Activated gamma-delta T cell treated with anti-CD3 and anti-CD28 coated beads, Interleukin-2, amount 50 U/mL, for 16 hours (primary cell): ENCODE measurements at places on chromosomes 1 and 21.

- DNase-seq, result no peak
Observed at GRCh38 chr1:58439946-58440345, 106.6 kb downstream of the OMA1 start.

DNA sequence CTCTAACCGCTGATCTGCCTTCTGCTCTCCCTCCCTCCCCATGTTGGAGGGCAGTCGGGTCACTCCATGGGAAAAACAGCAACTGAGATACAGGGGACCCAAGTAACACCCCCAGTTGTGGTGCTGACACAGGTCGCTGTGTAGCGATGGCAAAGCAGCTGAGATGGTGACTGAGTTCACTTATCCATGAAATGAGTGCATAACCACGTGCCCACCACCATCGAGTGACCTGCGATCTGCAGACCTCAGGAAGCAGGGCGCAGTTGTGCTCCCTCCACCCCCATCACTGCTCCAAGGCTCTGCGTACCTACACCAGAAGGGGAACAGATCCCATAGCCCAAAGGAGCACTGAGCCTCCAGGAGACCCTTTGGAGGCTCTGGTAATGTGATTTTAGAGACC, 31.1 kb downstream of the KCNN3 start:
- DNase-seq, result no peak

GRCh38 chr1:116710420-116711262, 43.1 kb upstream of the IGSF3 start:
- no peak for DNase-seq

DNA sequence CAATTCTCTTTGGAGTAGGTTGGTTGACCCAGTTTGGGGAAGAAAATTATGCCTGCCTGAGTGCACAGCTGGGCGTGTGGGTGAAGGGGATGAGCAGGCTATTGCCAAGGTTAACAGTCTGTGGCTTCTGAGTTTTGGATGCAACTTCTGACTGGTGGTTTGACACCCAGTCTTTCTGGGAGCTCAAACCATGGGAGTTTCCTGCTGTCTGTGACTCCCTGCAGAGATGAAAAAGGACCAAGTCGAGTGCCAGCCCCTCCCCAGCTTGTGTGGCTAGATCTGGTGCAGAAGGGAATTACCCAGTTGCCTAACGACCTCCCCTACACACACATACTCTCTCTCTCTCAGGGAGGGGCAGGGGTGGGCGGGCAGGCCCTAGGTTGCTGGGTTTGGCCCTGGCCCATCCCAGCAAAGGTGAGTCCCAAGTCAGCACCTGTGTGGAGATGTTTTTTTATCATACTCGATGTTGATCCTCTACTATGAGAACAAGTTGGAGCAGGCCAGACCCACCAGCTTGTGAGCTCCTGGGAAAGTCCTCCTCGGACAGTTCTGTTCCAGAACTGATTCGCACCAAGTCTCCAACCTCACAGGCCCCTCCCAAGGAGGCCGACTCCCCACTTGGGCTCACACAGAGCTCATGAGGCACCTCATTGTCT, 28.2 kb downstream of the PKP1 start:
- DNase-seq, result no peak
